Hippocampal formation (tissue), 2 donors: ENCODE measurements at places on chromosomes 4 and X.

- no peak for DNase-seq
These were observed 19.9 kb upstream of the KIAA1210 start for GRCh38 chrX:119147486-119147885.

GRCh38 chr4:169243825-169244609 is 26.7 kb downstream of the SH3RF1 start:
- DNase-seq = no peak

GRCh38 chr4:158913766-158914165 is 144.9 kb downstream of the FNIP2 start:
- DNase-seq = no peak

GRCh38 chr4:75001871-75002270 is 69.0 kb downstream of the PARM1 start:
- no peak for DNase-seq

DNA sequence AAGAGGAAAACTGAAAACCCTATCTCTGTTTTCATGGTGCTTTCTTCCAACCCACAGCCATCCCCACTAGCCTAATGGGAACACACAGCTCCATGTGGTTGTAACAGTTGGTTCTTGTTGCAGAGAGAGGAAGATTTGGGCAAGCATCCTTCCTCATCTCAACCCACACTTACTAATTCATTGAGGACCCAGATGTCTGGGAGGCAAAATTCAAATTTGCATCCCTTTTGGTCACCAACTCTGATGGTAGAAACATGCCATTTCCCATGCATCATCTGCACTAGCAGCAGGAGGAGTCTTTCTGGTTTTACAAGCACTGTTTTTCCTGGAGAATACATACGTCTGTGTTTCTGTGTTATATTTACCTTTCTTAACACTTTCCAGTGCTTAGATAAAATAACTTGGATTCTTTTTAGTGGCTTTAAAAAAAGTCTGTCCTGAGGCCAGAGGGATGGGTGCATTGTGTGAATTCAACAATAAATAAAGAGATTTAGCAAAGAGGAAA is 301.0 kb downstream of the KCTD8 start:
- no peak for DNase-seq

DNA sequence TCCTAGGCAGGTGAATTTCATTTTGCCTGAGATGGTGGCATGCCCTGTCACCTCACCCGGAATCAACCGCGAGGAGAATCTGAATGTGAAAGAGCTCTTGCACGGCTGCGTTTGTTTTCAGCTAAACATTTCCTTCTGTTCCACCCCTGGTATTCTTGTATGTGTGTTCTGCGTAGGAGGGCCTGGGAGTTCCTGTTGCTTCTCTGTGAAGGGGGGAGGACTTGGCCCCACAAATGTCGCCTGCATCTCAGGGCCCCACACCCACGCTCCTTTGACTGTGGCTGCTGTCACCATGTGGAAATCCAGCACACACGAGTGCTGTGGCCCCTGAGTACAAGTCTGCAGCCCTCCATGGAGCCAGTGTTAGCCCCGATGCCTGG is 45.8 kb upstream of the CLCN4 start:
- DNase-seq = no peak

- DNase-seq = no peak
These were observed 765 bp upstream of the DGKK start for GRCh38 chrX:50471390-50471789.

DNA sequence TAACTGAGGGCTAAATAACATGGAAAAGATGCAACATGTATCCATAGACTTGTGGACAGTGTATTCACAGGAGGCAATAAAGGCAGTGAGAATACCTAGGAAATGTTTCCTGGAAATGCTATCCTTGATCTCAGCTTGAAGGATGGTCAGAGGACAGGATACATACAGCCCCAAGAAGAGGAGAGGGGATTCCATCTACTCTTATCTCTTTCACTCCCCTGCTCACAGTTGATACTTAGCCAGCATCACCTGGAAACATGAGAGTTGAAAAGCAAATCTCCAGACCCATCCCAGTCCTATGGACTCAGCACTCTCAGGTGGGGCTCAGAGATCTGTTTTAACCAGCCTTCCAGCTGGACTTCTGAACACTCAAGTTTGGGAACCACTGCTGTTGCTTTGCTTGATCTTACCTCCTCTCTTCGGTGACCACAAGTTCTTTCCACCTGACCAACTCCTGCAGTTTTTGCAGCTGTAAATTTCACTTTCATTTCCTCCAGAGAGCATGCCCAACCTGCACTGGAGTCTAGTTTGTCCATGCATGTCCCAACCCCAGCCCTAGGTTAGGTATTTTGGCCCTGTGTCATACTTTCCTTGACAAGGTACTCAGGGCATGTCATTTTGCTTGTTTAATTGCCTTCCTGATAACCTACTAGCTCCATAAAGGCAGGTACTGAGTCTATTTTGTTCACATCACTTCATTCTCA is 10.4 kb downstream of the RELL1 start:
- DNase-seq = no peak

- no peak for DNase-seq
These were observed 165.3 kb downstream of the BTC start for GRCh38 chr4:74628852-74629620.

DNA sequence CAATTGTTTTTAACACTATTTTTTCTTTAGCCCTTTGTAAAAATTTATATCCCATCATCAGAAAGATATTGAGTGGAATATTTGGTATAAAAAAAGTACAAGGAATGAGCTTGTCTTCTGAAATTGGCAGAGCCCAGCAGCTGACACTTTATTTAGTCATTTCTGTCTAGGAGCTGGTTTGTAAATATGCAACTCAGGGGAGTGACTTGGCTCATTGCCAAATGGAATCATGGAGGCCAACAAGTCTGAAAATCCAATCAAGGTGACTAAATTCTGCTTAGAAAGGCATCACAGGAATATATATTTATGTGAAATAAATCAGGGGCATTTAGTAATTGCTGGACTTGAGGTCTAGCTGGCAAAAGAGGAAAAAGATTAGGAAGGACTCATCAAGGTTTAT is 74.4 kb downstream of the OTC start:
- no peak for DNase-seq

DNA sequence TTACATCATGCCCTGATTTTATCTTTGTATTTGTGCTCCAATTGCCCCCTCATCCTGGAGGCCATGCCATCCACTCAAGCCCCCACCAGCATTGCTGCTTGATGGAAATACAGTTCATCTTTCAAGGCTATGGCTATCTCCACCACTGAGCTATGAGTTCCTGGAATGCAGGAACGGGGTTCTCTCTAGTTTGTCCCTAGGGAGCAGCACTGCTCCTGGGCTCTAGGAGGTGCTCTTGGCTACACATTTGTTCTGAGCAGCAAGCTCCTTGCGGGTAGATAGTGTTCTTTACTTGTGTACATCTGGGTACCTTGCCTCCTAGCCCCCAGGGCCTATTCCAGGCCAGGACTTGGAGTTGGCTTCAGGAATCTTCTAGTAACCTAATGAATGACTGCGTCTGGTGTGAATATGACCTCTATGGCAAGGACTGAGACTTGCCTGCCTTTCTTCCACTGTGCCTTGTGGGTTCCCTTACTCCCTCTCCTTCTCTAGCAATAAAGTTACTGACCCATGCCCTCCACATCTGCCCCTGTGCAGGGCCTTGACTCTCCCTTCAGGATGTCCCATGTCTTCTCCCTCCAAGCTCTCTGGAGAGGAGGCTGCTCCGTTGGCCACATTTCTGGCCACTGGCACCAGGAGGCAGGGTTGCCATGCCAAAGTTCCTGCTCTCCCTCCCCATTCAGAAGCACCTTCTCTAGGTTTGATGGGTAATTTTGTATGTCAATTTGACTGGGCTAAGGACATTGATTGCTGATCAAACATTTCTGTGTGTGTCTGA is 7.6 kb downstream of the CITED1 start:
- no peak for DNase-seq

DNA sequence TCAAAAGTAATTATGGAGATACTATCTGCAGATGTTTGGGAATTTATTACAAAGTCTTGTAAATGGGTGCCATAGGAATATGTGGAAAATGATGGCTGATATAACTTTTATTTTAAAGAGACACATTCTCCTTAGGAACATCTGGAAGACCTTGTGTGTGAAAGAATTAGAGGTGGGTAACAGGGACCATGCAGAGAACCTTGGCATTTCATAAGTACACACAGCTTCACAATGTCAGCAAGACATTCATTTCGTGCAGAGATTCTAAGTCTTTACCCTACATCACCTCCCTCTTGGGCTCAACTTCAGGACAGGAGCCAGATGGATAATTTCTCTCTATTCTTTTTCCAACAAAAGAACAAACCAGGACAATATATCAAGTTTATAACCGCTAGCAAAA is 458.1 kb upstream of the INTU start:
- no peak for DNase-seq

DNA sequence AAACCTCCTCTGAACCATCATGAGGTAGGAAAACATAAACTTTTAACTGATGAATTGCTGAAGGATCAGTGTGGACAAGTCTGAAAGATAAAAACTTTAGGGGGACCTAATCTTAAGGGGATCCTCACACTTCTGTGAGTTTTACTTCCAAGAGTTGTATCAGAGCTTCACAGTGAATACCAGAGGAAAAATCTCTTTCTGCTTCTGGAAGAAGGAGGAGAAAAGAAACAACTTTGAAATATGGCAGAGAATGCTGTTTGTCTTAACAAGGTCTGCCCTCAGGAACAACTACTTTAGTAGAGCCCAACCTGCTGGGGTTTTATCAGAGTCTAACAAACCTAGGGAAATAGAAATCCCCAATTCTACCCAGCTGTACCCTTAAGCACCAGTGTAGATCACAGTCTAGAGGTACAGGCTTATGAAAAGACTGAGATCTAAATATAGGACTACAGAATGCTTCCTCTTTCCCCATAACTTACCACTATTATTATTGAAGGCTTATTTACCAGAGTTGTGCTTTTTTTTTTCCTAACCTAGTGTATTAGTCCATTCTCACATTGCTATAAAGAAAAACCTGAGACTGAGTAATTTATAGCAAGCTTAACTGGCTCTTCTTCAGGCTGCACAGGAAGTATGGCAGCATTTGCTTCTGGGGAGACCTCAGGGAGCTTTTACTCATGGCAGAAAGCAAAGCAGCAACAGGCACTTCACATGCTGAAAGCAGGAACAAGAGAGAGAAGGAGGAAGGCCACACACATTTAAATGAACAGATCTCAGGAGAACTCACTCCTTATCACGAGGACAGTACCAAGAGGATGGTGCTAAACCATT is 167.9 kb downstream of the CAMK2D start:
- DNase-seq = no peak

- DNase-seq = no peak
These were observed 170.6 kb upstream of the EDNRA start for GRCh38 chr4:147310312-147310711.

DNA sequence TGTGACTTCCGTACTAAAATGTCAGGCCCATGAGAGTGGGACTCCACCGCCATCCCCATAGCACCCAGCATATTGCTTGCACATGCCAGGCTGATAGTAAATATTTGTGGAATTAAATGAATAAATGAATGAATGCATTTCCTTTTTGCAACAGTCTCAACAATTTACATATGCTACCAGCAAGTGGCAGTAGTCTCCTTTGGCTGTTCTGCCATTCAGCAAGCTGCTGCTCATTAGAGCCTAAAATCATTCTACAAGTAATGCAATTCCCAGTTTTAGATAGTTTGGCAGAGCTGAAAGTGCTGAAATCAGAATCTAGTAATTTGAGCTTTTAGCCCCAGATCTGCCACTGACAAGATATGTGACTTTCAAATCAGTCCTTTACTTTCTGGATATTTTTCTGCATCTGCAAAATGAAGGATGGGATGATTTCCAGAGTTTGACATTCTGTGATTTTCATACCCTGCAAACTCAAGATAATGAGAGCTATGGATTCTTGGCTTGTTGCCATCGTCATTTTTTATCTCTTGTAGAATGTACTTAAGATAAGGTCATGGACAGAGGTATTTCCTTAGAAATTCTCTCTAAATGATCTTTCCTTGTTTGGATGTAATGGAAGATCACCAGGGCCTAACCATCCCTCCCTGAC is 35.7 kb upstream of the INTS6L start:
- no peak for DNase-seq

DNA sequence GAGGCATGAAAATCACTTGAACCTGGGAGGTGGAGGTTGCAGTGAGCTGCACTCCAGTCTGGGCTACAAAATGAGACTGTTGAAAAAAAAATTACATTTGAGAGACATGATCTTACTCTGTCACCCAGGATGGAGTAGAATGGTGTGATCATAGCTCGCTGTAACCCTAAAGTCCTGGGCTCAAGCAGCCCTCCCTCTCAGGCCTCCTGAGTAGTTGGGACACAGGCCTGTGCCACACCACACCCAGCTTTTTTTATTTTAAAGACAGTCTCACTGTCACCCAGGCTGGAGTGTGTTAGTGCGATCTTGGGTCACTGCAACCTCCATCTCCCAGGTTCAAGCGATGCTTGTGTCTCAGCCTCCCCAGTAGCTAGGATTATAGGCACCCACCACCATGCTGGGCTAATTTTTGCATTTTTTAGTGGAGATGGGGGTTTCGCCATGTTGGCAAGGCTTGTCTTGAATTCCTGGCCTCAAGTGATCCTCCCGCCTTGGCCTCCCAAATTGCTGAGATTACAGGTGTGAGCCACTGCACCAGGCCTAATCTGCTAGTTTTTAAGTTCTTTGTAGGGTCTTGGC is 6.1 kb downstream of the RPS3A start:
- DNase-seq = no peak

DNA sequence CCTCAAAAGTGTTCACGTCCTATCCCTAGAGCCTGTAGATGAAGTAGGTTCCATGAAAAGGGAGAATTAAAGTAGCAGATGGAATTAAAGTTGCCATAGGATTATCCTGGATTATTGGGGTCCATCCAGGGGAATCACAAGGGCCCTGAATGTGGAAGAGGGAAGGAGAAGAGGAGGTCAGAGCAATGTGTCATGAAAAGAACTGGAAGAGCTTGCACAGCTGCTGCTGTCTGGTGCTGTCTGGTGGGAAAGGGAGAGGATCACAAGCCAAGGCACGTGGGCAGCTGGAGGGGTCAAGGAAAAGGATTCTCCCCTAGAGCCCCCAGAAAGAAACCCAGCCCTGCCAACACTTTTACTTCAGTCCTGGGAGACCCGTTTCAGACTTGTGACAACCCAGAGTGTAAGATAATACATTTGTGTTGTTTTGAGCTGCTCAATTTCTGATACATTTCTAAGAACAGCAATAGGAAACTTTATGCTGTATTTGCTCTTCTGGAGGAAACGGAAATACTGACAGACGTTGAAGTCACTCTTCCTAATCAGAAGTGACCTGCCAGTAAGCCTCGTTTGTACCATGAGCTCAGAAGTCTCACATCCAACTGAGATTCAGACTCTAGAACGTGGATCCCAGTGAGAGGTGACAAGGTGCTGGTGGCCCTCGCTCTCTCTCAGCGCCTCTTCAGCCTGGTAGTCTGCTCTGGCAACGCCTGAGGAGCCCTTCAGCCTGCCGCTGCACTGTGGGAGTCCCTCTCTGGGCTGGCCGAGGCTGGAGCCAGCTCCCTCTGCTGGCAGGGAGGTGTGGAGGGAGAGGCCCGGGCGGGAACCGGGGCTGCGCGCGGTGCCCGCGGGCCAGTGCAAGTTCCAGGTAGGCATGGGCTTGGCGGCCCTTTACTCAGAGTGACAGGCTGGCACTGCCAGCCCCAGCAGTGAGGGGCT is 34.7 kb upstream of the ENPP6 start:
- no peak for DNase-seq

DNA sequence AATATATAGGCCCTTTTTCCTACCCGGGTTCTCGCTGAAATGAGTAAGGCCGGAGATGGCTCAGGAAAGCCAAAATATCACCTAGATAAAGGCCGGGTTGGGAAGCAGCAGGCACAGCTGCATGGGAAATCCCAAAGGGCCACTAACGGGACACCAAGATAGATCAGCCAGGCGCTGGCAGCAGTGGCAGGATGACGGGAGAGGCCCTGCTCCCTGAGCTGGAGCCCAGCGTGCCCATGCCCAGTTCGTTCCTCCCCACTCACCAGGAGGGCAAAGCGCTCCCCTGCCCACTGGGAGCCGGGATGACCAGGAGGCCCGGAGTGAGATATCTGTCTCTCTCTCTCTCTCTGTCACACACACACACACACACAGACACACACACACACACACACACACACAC is 109.8 kb downstream of the DCTD start:
- DNase-seq = no peak
